Progenitor cell of endocrine pancreas (in vitro differentiated cells): ENCODE measurements at places on chromosomes 5 and 9. TPM values are rescaled to one million over a fixed set of nuclear protein-coding genes. Genes with fewer than 3 reads are reported as not detected.

Gene SPATA31E1
- not detected in 2 replicates for total RNA-seq

Gene ZNF618
- 75.3 and 85.8 TPM in 2 replicates for total RNA-seq

Gene ADRA1B
- total RNA-seq: 0.57 and 0.71 TPM in 2 replicates

Gene GABRA6
- not detected in 2 replicates for total RNA-seq

Gene FREM1
- 11.4 and 13.2 TPM in 2 replicates for total RNA-seq

Gene FBN2
- 6.6 and 16.3 TPM in 2 replicates for total RNA-seq

Gene MCC
- 17.9 and 18.9 TPM in 2 replicates for total RNA-seq

Gene IRX1
- total RNA-seq: 2.4 and 2.6 TPM in 2 replicates

Gene PLPP7
- total RNA-seq: 3.6 TPM in 2 replicates

Gene IGFBPL1
- total RNA-seq: 4.7 and 5.1 TPM in 2 replicates

Gene TAF11L7
- total RNA-seq: not detected in 2 replicates

Gene CTSL
- 38.6 and 47.5 TPM in 2 replicates for total RNA-seq

Gene CER1
- 0.73 TPM in 1 of 2 replicates, not detected in the other for total RNA-seq

Gene ST8SIA4
- total RNA-seq: 5.5 and 6.8 TPM in 2 replicates

Gene CCL21
- total RNA-seq: not detected in 2 replicates

Gene FOXD4L3
- total RNA-seq: 0.36 and 0.44 TPM in 2 replicates

Gene ELAVL2
- 1.7 and 2.2 TPM in 2 replicates for total RNA-seq

Gene NUTM2G
- total RNA-seq: not detected in 2 replicates

Gene IL17B
- total RNA-seq: not detected in 2 replicates

Gene PKD2L2
- total RNA-seq: not detected in 2 replicates

Gene ADCY2
- total RNA-seq: 4.5 and 8.7 TPM in 2 replicates

Gene ARL14EPL
- not detected in 2 replicates for total RNA-seq

Gene SCGB3A2
- total RNA-seq: not detected in 2 replicates

Gene RRAGA
- 52.6 and 53.3 TPM in 2 replicates for total RNA-seq

Gene SEMA5A
- 4.0 and 4.3 TPM in 2 replicates for total RNA-seq

Gene OR1Q1
- total RNA-seq: not detected in 2 replicates

Gene PCDHA1
- not detected in 2 replicates for total RNA-seq

Gene PPP1R26
- 48.3 and 50.2 TPM in 2 replicates for total RNA-seq

Gene CENPK
- 36.3 and 39.0 TPM in 2 replicates for total RNA-seq

Gene HNRNPA0
- total RNA-seq: 81.0 and 82.6 TPM in 2 replicates

Gene FGF10
- total RNA-seq: 2.4 and 2.7 TPM in 2 replicates

Gene WNT8A
- total RNA-seq: not detected in 2 replicates

Gene TOPORS
- total RNA-seq: 20.7 and 21.6 TPM in 2 replicates

Gene RALGDS
- total RNA-seq: 82.3 and 84.6 TPM in 2 replicates

Gene LCP2
- total RNA-seq: not detected in 2 replicates

Gene SH2D3C
- total RNA-seq: 2.0 and 2.6 TPM in 2 replicates

Gene HINT1
- 189 and 210 TPM in 2 replicates for total RNA-seq

Gene THBS4
- 5.6 and 6.1 TPM in 2 replicates for total RNA-seq

Gene SLCO6A1
- 2.0 and 4.9 TPM in 2 replicates for total RNA-seq

Gene SH3GL2
- total RNA-seq: 2.1 and 3.3 TPM in 2 replicates

Gene CARD9
- 1.6 and 2.0 TPM in 2 replicates for total RNA-seq

Gene PCDHGC5
- total RNA-seq: 1.2 and 1.3 TPM in 2 replicates

Gene PHYHD1
- total RNA-seq: 19.9 and 21.3 TPM in 2 replicates

Gene NMUR2
- not detected in 2 replicates for total RNA-seq

Gene PCDHA2
- 5.6 and 5.9 TPM in 2 replicates for total RNA-seq
